Stomach (tissue), 19 donors: ENCODE measurements at places on chromosomes 6 and 20. TPM values are rescaled to one million over a fixed set of nuclear protein-coding genes. Genes with fewer than 3 reads are reported as not detected.

GRCh38 chr20:41664584-41664983 lies 46.4 kb upstream of the CHD6 start:
- H3K27ac ChIP-seq = no peak overlapping the region
- no peaks in the 10 kb centered on the region for H3K27me3 ChIP-seq
- H3K4me1 ChIP-seq = no peaks in the 10 kb centered on the region
- H3K4me3 ChIP-seq = no peak overlapping the region

KCNQ5 gene
- total RNA-seq = 0.45 TPM

SIRPD gene
- not detected for total RNA-seq

MYT1 gene
- not detected for total RNA-seq

PHACTR1 gene
- 12.3 TPM for total RNA-seq
